T-helper 1 cell (primary cell): ENCODE measurements at places on chromosomes 2 and 18.

DNA sequence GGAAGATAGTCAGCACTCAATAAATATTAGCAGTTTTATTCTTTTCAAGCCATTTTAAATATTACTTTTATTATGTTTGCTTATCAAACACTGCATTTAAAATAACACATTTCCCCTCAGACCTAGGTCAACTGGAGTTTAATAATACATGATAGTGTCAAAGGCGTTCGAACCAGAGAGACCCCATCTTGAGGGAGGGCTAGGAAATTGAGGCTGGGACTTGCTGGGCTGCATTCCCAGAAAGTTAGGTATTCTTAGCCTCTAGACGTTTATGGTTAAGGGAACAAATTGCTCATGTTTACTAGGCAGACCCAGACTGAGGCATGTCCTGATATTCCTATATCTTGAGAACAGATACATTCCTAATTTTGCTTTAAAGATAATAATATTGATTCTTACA, 426.5 kb downstream of the METTL4 start:
- no peak for DNase-seq

DNA sequence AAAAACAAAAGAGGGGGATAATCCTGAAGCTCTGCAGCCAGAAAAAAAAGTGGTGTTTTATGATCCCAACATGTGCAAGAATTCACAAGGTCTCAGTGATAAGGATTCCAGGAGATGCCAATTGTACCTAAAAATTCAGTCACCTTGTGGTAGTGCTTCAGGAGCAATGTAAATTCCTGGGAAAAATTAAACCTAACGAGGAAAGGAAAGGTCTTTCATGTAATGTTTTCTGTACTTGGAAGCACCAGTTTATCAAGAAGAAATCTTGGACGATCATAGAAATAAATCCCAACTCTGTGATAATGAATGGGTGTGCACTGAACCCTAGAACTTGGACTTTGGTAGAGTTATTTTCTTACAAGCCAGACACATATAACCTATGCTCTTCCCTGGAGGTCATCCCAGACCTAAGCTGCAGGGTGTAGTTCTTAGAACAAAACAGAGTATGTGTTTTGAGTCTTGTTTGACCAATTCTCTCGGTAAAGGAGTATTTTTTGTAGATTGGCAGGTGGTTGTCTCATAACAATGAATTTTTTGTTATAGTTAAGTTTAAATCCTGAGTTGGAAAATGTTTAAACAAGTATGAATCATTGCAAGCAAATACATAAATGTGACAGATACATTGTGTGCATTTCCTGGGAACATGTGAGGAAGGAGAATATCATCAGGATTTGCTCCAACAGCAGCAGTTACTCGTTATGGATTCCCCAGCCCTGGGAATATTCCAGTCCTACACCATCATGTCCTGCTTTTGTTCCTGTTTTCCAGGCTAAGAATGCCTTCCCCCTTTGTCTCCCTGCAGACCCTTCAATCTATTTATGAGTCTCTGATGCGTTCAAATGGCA, 224.6 kb downstream of the NAPG start:
- no peak for DNase-seq

- DNase-seq, result no peak
These were observed 168.8 kb downstream of the TXNL1 start for GRCh38 chr18:56469582-56469981.

GRCh38 chr2:26692279-26692896, at the start of gene KCNK3:
Gene KCNK3 (plus strand): TSS chr2:26692722. CDS start chr2:26692876, 154 bp downstream.
- DNase-seq, result peak; percentile 17

DNA sequence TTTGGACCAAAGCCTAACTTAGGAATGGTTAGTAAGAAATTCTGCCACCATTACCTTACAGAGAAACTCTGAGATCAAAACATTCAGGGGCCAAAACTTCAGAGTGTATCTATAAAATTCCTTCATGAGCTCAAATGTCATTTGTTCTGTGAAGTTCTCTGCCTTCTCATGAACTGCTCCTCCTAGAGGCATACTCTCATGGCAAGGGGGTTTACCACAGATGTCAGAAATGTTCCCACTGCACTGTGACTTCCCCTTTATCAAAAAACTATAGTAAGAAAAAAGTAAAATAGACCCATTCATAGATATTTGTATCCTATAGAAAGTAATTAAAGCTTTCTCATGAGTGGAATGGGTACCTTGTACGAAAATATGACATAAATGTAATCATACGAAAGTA, 68.5 kb downstream of the USP40 start:
- no peak for DNase-seq

DNA sequence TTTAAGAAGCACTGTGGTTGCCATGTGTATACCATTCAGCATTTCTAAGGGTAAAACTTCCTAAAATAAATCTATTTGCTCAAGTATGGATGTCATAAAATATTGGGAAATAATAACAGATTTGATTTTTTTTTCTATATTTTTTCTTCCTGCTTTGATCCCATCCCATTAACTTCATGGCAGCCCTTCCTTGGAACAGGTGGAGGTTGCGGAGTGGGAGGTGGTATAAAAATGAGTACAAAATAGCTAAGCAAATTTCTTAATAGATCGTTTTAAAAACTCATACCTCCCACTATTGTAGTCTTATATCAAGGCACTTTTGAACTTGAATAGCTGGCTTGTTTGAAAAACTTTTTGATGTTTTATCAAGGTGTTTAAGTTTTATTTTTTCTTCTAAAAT, 152.1 kb upstream of the KYNU start:
- no peak for DNase-seq
